ENCODE measurements at places on chromosomes 4 and X.

- no peak for DNase-seq
Observed at GRCh38 chrX:40084471-40085101, 13.2 kb downstream of the BCOR start.

GRCh38 chr4:133147921-133148689 is 989 bp upstream of the PCDH10 start:
- peak; percentile 55 for DNase-seq

DNA sequence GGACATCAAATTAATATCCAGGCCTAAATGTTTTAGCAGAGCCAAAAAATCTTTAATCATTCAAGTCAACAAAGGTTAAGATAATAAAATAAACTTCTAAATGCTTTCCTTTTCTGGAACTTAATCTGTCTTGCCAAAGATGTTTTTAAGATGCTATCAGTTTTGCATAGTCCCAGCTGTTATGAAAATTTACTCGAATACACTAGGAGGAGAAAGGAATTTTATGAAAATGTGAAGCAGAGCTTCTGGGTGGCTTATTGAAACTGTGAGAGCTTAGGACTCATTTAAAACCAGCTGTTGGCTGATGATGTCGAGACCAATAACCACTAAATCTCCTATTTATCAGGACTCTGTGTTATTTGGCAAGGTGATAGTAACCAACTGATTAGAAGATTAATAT is 202.2 kb upstream of the ETNPPL start:
- DNase-seq = no peak

DNA sequence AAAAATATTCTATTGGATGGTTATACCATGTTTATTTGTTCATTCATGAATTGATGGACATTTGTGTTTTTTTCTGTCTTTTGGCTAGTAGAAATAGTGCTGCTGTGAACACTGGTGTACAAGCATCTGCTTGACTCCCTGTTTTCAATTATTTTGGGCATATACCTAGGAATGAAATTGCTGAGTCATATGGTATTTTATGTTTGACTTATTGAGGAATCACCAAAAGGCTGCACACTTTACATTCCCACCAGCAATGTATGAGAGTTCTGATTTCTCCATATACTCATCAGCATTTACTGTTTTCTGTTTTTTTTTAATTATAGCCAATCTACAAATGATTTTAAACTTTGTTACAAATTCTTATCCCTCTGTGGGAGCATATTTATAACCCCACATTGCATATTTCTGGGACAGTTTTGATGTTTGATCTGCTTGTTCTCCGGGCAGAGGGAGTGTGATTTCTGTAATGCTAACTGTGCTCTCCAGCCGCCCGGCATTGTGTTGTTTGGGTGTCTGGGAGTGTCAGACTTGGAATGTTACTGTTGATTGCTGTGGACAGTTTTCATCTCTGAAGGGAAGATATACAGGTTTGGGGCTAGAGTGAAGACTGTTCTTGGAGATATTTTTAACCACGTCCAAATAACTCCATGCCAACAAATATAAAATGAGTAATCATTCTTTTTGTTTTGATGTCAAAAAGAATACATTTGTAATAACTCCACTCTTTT is 60.5 kb upstream of the PGRMC2 start:
- DNase-seq = no peak

DNA sequence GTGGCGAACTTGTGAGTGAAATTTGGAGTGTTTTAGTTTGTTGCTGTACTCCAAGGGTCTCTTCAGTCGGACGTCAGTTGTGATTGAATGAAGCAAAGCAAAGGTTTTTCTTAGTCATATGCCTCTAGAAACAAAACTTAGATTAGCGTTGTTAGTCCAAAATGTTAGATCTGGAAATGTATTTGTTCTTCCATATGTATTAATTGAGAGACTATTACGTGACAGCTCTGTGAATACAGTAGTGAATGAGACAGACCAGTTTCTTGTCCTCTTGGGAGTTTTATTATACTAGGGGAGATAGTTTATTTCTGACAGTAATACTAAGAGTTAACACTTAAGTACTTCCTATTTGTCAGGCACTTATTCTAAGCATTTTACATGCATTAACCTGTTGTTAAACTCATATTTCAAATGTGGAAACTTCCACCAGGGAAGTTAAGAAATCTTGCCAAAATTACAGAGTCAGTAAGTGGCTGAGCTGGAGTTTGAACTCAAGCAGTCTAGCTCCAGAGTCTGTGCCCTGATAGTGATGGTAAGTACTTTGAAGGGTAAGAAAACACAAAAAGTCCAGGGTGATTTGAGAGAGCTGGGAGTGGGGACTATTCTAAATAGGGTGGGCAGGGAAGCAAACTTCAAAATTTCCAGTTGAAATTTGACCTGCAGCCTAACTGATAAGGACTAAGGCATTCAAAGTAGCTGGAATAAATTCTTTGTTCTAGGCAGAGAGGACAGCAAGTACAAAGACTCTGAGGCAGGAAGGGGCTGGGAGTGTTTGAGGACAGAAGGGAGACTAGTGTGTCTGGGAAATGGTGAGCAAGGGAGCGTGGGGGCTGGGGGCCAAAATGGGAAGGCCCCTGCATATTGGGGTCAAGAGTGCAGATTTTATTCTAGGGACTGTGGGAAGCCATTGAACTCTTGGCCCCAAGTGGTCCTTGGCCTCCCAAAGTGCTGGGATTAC is 17.0 kb downstream of the ADD1 start:
- DNase-seq = no peak

GRCh38 chr4:48752246-48752645 is 27.8 kb downstream of the FRYL start:
- DNase-seq = no peak

- no peak for DNase-seq
Observed at GRCh38 chr4:87846226-87846625, 13.5 kb downstream of the MEPE start.

DNA sequence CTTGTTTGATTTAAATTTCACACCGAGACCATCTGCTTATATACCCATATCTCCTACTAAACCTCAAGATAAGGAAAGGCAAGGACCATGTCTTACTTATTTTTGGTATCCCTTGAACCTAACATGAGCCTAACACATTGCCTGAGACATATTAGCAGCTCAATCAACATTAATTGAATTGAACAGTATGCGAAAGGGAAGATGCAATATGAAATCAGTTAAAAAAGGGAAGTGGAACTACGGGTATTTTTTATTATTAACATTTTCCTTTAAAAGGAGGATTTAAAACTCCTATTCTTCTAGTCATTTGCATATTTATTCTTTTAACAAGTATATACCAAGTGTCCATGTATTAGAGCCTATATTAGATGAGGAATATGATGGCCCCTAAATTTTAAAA is 197.0 kb downstream of the CAMK2D start:
- DNase-seq = no peak

- no peak for DNase-seq
Observed at GRCh38 chr4:107743532-107743931, 23.5 kb upstream of the PAPSS1 start.

GRCh38 chr4:135510582-135510981 is 1309.0 kb upstream of the PABPC4L start:
- no peak for DNase-seq

All from right forelimb (tissue), 1 donor.